OCI-M1 (cell line): ENCODE measurements at places on chromosomes 6 and 20.

GRCh38 chr6:31179042-31179386, 8.5 kb upstream of the POU5F1 start:
- DNase-seq = no peak

- DNase-seq = no peak
Observed at GRCh38 chr20:43238833-43239232, 49.1 kb upstream of the PTPRT start.

GRCh38 chr6:12371151-12371550, 81.0 kb downstream of the EDN1 start:
- DNase-seq = no peak

DNA sequence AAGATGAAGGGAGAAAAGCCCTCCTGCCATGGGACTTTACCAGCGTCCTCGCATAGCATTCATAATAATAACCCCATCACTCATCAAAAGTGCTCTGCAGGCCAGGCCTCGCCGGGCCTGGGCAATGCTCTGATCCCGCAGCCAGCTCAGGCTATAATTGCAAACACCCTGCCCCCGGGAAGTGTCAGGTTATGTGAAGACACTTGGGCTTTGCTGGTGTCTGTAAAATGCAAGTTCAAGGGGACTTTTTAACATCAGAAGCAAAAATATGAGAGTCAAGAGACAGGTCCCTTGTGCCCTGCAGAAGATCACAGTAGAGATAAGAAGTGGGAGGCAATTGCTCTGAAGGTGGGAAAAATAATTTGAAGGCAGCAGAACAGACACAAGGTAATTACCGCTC, 381.0 kb downstream of the MAFB start:
- no peak for DNase-seq

- DNase-seq = no peak
Observed at GRCh38 chr6:152309648-152310047, 327.5 kb downstream of the SYNE1 start.
